ENCODE measurements at places on chromosomes 7 and 10. TPM values are rescaled to one million over a fixed set of nuclear protein-coding genes. Genes with fewer than 3 reads are reported as not detected.

The TBX20 gene
- total RNA-seq = not detected

The PLXNA4 gene
- not detected for total RNA-seq

The ZNF804B gene
- not detected for total RNA-seq

The LIPF gene
- total RNA-seq = not detected

The VPS41 gene
- total RNA-seq = 35.3 TPM

The ADRA2A gene
- total RNA-seq = not detected

The GNGT1 gene
- total RNA-seq = not detected

The PALD1 gene
- 0.07 TPM for total RNA-seq

The SPOCK2 gene
- 0.27 TPM for total RNA-seq

The CLRN3 gene
- not detected for total RNA-seq

The HOXA10 gene
- total RNA-seq = 4.8 TPM

The ATRNL1 gene
- 0.07 TPM for total RNA-seq

The MACROH2A2 gene
- total RNA-seq = 33.9 TPM

The PLXDC2 gene
- total RNA-seq = 5.1 TPM

The CYP2E1 gene
- 0.18 TPM for total RNA-seq

The BMI1 gene
- 31.8 TPM for total RNA-seq

The EVX1 gene
- not detected for total RNA-seq

The PAPOLB gene
- not detected for total RNA-seq

The SPDYE2 gene
- not detected for total RNA-seq

The SCIN gene
- not detected for total RNA-seq

The VSIR gene
- total RNA-seq = 4.0 TPM

The AKR1C3 gene
- 0.56 TPM for total RNA-seq

The UCN3 gene
- not detected for total RNA-seq

The ITPRID1 gene
- not detected for total RNA-seq

The CLDN3 gene
- total RNA-seq = not detected

The AUTS2 gene
- 7.4 TPM for total RNA-seq

The FXYD4 gene
- total RNA-seq = not detected

The ADIRF gene
- 107 TPM for total RNA-seq

The ARID5B gene
- 11.0 TPM for total RNA-seq

The MKRN1 gene
- 54.8 TPM for total RNA-seq

The PPP1R17 gene
- total RNA-seq = not detected

The PCLO gene
- 4.0 TPM for total RNA-seq

The SMARCD3 gene
- total RNA-seq = 3.5 TPM

The ZNF680 gene
- total RNA-seq = 8.2 TPM

Data from foreskin keratinocyte (primary cell).